Bronchial epithelial cell (primary cell): ENCODE measurements at places on chromosomes 1 and 21.
A peak's percentile ranks its signal among the peaks of the same experiment; 100 is the strongest.

DNA sequence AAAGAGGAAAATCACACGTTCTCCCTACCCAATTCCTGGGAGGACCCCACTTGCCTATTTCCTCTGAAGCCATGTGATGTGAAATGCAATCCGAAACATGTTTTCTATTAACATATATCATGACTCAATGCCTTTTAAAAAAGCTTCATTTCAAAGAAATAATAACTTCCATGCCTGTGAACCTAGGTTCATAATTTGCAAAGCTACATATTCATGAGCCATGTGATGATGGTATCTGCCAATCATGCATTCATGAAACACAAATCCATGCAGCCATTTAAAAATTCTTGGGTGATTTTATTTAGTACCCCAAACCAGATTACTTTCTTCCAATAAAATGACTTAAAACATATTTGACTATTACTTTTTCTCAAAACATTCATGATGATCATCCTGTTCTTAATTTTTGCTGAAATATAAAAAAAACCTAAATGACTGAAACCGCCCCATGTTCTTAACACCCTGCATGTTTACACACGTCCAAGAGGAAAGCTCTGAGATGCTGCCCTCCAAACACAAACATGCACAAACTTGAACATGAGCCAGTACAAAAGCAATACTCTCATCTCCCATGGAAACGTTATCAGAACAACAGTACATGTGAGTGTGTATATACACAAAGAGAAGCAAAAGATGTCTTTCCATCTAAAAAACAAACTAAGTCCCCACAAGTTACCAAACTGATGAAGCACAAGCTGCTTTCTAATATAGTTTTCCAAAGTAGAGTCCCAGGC lies 140.1 kb downstream of the TGFBR3 start:
- peak; percentile 97 for DNase-seq

DNA sequence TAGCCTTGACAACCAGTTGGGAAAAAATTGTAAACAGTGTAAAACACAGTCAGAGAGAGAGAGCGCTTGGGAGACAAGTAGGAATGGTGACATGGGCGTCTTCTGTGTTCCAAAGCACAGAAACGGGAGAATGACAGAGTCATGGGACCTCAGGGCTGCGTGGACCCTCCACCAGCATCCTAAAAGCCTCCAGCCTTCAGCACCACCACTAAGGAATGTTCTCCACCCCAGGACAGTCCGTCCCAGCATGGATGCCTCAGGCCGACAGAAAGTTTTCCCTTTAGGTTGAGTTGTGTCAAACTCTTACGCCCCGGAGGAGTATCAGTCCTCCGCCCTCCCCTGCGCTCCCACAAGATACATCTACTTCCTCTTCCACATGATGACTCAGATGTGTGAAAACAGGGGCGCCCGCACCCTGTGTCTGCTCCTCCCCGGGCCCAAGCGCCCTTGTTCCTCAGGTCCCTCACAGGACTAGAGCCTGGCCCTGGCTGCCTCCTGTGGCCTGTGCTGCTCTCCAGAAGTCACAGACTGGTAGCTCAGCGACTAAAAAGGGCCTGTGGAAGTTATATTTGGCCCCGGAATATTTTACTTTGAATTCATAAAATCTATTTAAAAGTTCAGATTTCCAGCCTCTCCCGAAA lies 63.9 kb upstream of the EFHD2 start:
- peak; percentile 69 for DNase-seq

- peak; percentile 89 for DNase-seq
These were observed 82.2 kb upstream of the ABCD3 start for GRCh38 chr1:94335950-94336349.

- DNase-seq: no peak
These were observed 23.0 kb upstream of the EPHA8 start for GRCh38 chr1:22540337-22540736.

GRCh38 chr1:146021050-146021445 lies 487 bp downstream of the HJV start:
- DNase-seq: no peak

DNA sequence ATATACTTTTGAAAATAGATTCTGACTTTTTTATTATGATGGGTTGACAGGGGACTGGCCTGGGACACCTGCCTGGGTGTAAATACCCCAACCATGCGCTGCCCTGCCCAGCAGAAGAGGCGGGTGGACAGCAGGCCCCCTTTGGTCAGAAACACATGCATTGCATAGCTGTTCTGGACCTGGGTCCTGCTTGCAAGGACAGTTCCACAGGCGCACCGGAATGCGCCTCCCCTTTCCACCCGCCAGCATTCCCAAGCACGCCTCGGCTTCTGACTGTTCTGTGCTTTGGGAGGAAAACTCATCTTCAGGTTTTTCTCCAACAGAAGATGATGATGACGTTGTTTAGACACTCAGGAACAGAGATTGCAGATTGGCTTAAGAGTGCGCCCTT lies 428 bp upstream of the ZNF678 start:
- no peak for DNase-seq

DNA sequence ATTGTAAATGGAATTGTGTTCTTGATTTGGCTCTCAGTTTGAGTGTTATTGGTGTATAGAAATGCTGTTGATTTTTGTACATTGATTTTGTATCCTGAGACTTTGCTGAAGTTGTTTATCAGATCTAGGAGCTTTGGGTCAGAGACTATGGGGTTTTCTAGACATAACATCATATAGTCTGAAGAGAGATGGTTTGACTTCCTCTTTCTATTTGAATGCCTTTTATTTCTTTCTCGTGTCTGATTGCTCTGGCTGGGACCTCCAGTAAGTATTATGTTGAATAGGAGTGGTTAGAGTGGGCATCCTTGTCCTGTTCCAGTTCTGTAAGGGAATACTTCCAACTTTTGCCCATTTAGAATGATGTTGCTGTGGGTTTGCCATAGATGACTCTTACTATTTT lies 39.1 kb upstream of the ANGPTL1 start:
- no peak for DNase-seq

GRCh38 chr1:24555591-24556413 lies at the start of gene NCMAP:
NCMAP (plus strand) TSS chr1:24556087; CDS start chr1:24595431, 39,344 bp downstream.
- DNase-seq: no peak

- DNase-seq: no peak
These were observed 45.9 kb upstream of the IPO9 start for GRCh38 chr1:201783058-201783457.

DNA sequence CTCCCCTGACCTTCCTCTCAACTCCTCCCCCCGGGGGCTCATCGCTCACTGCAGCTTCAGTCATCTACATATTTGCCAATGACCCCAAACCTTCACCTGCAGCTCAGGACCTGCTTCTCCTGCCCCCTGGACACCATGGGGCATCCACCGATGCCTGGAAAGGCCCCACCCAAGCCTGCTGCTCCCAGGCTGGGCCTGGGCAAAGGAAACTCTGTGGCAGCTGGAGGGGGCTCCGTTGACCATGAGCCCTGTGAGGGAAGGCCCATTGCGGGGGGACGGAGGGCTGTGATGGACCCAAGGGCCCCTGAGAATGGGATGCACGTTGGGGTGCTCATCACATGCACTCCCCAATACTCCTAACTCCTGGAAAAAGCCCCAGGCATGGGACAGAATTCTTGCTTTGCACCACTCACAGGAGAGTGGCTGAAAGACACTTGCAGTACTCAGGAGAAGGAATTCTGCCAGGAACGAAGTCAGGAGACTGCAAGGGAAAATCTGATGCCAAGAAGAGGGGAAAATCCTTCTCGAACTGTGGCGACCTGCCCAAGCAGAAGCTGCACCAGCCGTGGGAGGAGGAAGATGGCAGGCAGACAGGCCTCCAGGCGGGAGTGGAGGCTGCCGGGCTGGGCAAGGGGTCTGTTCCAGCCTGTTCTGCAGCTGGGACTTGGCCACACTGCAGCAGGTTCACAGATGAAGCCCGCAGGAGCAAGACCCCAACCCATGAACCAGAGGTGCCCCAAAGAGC lies 18.4 kb downstream of the MATN1 start:
- no peak for DNase-seq
